ENCODE measurements at places on chromosomes 2 and 18. TPM values are rescaled to one million over a fixed set of nuclear protein-coding genes. Genes with fewer than 3 reads are reported as not detected.
A peak's percentile ranks its signal among the peaks of the same experiment; 100 is the strongest.

DNA sequence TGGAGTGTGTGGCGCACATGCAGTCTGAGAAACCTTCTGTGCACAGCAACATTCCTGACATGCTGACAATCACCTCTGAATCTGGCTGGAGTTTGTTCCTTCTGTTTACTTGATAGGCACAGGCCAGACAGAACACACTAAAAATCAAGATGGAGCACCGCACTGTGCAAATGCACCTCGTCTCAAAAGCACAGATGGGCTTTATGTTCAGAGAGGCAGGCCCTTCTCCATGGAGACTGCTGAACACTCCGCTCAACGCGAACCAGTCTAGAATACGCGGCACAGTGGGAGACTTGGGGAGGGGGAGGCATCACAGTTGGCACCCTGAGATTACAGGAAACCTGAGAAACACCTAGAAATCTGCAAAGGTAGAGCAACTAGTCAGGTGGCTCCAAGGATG lies 58.4 kb upstream of the DNMT3A start:
- no peaks in the 10 kb centered on the region for H3K4me1 ChIP-seq
- H3K27ac ChIP-seq, result no peak overlapping the region
- no peak for DNase-seq
- H3K4me3 ChIP-seq, result no peak overlapping the region
- no peaks in the 10 kb centered on the region for H3K36me3 ChIP-seq

Gene SATB2
- total RNA-seq, result 292 TPM

DNA sequence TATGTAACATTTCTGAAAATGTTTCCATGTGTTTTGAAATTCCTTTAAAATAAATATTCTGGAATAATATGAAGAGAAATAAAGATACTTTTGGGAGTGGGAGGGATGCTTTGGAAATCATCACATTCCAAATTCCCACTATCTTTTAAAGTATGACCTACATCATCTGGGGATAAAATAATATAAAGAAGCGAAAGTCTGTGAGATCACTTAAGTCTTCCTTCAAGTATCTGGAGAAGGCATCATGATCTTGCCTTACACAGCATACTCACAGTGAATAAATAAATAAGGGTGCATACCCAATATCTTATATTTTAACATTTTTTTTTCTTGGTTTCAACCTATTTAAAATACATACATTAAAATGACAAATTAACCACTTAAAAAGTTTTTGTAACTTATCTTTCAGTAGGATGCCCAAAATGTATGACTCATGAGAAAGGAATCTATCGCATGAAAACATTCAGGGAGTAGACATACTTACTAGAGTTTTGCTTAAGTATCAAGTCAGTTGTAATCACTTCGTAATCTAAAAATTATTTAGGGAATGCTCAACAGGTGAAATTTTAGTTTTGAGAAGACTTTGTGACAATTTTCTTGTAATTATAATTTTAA lies 248.3 kb upstream of the COL3A1 start:
- no peaks in the 10 kb centered on the region for H3K27me3 ChIP-seq
- no peaks in the 10 kb centered on the region for H3K36me3 ChIP-seq
- no peak for DNase-seq
- no peak overlapping the region for H3K27ac ChIP-seq
- no peak overlapping the region for H3K4me3 ChIP-seq

DNA sequence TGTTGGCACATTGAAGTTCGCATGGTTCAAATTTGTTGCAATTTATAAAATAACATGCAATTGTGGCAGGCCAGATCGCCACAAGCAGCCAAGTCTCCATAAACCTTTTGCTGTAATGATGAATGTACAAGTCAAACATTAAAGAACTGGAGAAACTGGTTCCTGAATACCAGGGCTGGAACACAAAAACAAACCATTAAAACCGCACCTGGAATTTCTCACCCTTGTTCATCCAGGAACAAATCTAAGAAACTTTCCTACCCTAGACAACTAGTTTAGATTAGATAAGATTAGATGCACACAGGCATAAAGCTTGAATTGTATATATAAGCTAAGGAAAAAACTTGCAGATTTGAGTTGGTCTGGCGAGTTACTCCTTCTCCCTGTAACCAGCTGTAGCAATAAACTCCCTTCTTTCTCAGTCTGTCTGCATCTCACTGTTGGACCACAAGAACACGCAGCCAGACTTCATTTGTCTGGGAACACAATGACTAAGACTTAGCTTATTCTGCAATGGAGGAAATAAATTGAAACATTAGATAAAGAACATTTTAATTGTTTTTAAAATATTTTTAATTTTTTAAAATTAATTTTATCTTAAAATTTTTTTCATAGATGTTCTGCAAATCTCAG lies 1835.5 kb upstream of the LRRTM1 start:
- H3K36me3 ChIP-seq, result no peaks in the 10 kb centered on the region
- H3K4me1 ChIP-seq, result peaks cover 7% of the 10 kb centered on the region
- no peaks in the 10 kb centered on the region for H3K27me3 ChIP-seq
- peak overlapping the region; percentile 66 for H3K27ac ChIP-seq
- peak; percentile 29 for DNase-seq

GRCh38 chr2:126655051-126655450 lies 907 bp upstream of the GYPC start:
- peaks cover 23% of the 10 kb centered on the region for H3K4me1 ChIP-seq
- H3K4me3 ChIP-seq, result no peak overlapping the region
- no peak for DNase-seq

GRCh38 chr2:12858786-12859185 lies 142.1 kb downstream of the TRIB2 start:
- no peaks in the 10 kb centered on the region for H3K36me3 ChIP-seq
- no peak overlapping the region for H3K4me3 ChIP-seq
- no peak overlapping the region for H3K27ac ChIP-seq
- DNase-seq, result no peak
- no peaks in the 10 kb centered on the region for H3K27me3 ChIP-seq
- peaks cover 10% of the 10 kb centered on the region for H3K4me1 ChIP-seq

DNA sequence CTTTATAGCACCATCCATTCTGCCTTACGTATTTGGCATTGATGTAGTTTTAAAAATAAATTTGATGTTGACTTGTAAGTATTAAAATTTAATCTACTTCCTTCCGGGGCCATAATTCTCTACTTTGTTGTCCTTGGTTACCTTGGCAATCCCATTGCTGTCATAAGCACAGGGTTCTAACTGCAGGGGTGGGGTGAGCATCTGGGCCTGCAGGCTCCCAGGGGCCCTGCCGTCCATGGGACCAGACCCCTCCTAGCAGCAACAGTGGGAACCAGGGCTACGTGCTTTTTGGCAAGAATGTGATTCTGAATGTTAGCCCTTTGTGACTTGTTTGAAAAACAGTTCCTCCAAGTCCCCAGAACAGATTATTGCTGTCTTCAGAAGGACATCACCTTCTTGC lies 4.9 kb downstream of the ASAP2 start:
- H3K4me1 ChIP-seq, result peaks cover 22% of the 10 kb centered on the region
- no peaks in the 10 kb centered on the region for H3K36me3 ChIP-seq
- H3K27ac ChIP-seq, result peak overlapping the region; percentile 97
- DNase-seq, result no peak
- no peaks in the 10 kb centered on the region for H3K27me3 ChIP-seq

Gene ANKRD30B
- total RNA-seq, result 0.79 TPM

Gene GREB1L
- total RNA-seq, result 1.1 TPM

GRCh38 chr18:61635901-61636528 lies 256.8 kb downstream of the RNF152 start:
- H3K27me3 ChIP-seq, result no peaks in the 10 kb centered on the region
- H3K4me1 ChIP-seq, result peaks cover 31% of the 10 kb centered on the region
- no peaks in the 10 kb centered on the region for H3K36me3 ChIP-seq
- no peak overlapping the region for H3K4me3 ChIP-seq

DNA sequence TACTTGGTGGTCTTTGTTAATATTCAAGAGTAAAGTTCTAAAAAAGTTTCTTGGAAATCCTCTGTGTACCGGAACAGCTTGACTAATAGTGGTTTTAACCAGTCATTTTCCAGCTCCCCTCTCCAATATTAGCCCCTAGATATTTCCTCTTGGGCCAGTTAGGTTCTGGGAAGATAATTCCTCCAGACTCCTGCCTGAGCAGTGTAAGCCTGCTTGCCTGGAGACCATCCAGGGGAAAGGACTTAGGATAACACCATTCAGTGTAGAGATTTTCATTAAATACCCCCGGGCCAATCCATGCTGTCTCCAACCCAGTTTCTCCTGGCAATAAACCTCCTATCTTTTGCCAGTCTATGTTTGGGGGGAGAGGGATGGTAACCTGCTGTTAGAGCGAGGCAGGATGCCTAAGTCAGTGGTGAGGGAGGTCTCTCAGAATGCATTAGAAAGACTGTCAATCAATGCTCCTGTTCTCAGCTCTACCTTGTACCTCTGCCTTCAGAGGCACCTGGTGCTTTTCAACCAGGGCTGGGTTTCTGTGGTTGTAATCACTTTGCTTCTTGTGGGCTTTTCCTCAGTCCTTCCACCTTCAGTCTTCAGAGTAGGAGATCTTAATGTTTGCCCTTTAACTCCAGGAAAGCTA lies 186.4 kb downstream of the RNF152 start:
- H3K36me3 ChIP-seq, result no peaks in the 10 kb centered on the region
- no peak overlapping the region for H3K27ac ChIP-seq
- H3K4me1 ChIP-seq, result no peaks in the 10 kb centered on the region
- no peak for DNase-seq

Gene ALLC
- not detected for total RNA-seq

GRCh38 chr2:5720426-5720825 lies 28.2 kb downstream of the SOX11 start:
- no peaks in the 10 kb centered on the region for H3K27me3 ChIP-seq
- H3K4me3 ChIP-seq, result no peak overlapping the region
- H3K27ac ChIP-seq, result no peak overlapping the region
- no peaks in the 10 kb centered on the region for H3K4me1 ChIP-seq
- no peaks in the 10 kb centered on the region for H3K36me3 ChIP-seq

Gene PJVK
- total RNA-seq, result 1.6 TPM

DNA sequence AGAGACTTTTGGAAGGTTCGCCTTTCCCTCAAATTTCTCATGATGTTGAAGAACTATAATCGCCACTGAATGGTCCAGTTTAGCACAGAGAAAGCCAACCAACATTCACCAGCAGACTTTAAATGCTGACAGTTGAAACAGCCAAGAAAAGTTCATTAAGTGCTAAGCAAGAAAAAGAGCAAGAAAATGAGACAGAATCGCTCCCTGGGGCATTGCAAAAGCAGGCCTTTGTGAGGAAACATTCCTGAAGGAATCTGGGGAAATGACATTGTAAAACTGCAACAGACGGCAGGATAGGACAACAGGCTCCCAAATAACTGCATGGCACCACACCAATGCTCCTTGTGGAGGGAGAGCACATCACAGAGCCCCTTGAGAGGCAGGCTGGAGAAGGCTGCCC lies 269.3 kb upstream of the ID2 start:
- no peaks in the 10 kb centered on the region for H3K27me3 ChIP-seq
- no peak overlapping the region for H3K4me3 ChIP-seq
- H3K27ac ChIP-seq, result peak overlapping the region; percentile 63

DNA sequence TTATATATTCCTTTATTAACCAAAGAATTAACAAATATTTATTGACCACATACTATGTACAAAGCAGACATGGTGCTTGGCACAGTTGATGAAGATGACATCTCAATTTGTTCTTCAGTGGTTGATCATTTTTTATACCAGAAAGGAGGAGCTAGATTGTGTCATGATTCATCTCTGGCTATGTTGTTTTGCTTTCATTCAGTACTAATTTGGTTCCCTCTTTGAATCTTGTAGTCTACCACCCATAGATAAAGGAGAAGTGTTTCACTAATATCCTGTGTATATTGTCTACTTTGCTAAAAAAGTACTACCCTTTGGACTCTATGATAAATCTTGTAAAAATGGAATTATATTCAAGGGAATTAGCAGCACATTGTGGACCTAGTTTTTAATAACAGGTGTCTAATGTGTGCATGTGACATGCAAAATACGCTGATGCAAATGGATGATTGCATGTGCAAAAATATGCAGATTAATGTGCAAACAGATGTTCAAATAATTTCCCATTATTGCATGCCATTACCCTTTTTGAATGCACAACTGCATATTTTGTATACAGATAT lies 313.2 kb upstream of the ZEB2 start:
- no peaks in the 10 kb centered on the region for H3K4me1 ChIP-seq
- no peak overlapping the region for H3K4me3 ChIP-seq
- DNase-seq, result no peak
- H3K27me3 ChIP-seq, result no peaks in the 10 kb centered on the region
- H3K27ac ChIP-seq, result no peak overlapping the region

GRCh38 chr2:128813352-128814034 lies 494.8 kb upstream of the HS6ST1 start:
- H3K27me3 ChIP-seq, result no peaks in the 10 kb centered on the region
- no peak overlapping the region for H3K27ac ChIP-seq
- no peaks in the 10 kb centered on the region for H3K4me1 ChIP-seq
- no peaks in the 10 kb centered on the region for H3K36me3 ChIP-seq

DNA sequence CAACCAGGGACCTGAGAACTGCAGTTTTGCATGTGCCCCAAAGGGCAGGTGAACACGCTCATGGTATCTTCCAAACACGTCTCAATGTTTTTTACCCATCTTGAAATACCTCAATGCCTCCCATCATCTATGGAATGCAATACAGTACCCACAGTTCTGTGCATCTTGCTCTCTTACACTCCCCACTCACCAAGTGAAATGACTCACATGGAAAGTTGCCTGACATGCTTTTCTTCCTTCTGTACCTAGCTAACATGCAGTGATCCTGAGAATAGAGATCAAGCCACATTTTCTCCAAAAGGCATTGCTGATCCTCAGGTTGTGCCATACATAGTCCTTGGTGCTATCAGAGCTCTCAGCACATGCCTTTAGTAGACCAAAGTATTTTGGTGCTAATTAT lies 373.9 kb downstream of the GPD2 start:
- H3K27me3 ChIP-seq, result no peaks in the 10 kb centered on the region
- H3K4me1 ChIP-seq, result no peaks in the 10 kb centered on the region
- no peak overlapping the region for H3K4me3 ChIP-seq

Gene RNU2-63P
- total RNA-seq, result not detected

Gene SLC9A2
- 151 TPM for total RNA-seq

Gene ERFE
- total RNA-seq, result 0.41 TPM

DNA sequence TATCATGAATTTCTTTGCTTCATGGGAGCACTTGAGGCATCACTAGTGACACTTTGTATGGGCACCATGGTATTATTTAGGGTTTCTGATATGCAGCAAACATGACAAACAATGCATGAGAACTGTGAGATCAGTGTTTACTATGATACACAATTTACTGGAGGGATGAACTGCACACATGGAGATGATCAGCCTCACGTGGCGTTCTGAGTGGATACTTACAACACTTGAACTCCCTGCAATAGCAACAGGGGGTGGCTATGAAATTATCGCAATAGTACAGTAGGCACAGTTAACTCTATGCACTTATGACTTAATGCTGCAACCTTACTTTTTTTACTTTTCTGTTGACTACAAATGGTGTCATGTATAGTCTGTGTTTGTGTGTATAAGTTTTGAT lies 18.5 kb upstream of the UGT1A8 start:
- no peak overlapping the region for H3K4me3 ChIP-seq
- H3K27me3 ChIP-seq, result no peaks in the 10 kb centered on the region
- H3K36me3 ChIP-seq, result no peaks in the 10 kb centered on the region
- no peaks in the 10 kb centered on the region for H3K4me1 ChIP-seq
- no peak for DNase-seq

Gene UGT1A10
- 54.2 TPM for total RNA-seq

DNA sequence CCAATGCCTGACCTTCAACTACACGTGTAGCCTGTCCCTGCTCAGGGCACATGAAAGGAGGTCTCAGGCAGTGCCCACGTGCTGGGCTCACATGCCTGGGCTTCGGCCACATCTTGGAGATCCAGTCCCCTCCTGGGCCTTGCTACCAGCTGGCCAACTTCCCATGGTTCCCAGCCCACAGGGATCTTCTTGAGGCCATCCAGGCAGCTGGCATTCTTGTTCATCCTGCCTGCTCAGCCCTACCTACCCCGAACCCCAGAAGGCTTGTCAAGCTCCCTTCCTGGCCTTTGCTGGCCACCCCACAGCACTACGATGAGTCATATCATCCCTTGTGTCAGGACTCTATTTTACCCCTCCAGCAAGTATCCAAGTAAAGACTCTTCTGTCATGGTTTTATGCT lies 97.1 kb downstream of the ZBTB7C start:
- no peaks in the 10 kb centered on the region for H3K4me1 ChIP-seq

Gene RNF125
- 9.2 TPM for total RNA-seq

Data from transverse colon (tissue), 4 donors.